ENCODE measurements at places on chromosomes 5 and 9.
A peak's percentile ranks its signal among the peaks of the same experiment; 100 is the strongest.

- DNase-seq: no peak
Measured at GRCh38 chr9:129665389-129665775, at the start of gene PRRX2. TSS of gene PRRX2 (plus strand) at chr9:129665647. CDS start at chr9:129665868, 221 bp downstream.

DNA sequence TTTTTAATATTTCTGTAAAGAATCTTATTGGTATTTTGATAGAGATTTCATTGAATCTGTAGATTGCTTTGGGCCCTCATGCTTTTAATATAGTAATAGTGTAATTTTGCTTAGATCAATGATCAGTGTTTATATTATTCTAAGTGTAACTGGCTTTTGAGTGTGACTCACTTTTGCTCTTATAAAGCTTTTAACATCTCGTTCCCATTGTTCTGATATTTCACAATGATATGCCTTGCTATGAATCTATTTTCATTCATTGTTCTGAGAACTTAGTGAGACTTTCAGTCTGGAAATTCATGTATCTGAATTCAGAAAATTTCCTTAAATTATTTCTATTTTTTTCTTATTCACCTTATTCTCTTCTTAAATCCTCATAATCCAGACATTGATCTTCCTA is 13.5 kb upstream of the MAMDC2 start:
- DNase-seq: no peak

GRCh38 chr9:124359426-124359825 is 55.8 kb downstream of the PSMB7 start:
- no peak for DNase-seq

GRCh38 chr5:128156521-128156920 is 73.0 kb downstream of the SLC12A2 start:
- DNase-seq: no peak

DNA sequence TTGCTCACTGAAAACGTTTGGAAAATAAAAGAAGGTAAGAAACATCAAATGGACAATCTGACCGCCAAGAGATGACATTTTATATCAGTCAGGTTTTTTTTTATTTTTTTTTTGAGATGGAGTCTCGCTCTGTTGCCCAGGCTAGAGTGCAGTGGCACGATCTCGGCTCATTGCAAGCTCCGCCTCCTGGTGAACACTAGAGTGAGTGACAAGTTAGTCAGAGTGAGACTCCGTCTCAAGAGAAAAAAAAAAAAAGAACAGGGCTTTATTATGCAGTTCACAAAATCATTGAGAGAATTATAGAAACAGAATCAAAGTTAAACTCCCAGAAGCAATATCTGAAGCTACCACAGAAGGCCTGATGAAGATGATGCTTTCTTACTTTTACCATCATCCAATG is 70.1 kb downstream of the DTWD2 start:
- no peak for DNase-seq

DNA sequence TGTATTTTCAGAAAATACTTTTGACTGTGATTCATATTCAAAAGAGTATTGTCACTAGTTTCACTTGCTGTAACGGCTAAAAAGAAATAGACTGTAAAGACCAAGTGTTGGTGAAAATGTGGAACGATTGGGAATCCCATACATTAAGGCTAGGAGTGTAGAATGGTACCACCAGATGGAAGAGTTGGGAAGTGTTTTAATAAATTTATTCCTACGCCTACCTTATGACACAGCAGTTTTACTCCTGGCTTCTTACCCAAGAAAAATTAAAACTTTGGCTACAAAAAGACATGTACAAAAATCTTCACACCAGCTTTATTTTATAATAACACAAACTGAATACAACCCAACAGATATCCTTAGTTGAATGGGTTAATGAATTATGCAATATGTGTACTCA is 256.2 kb downstream of the TAF11L14 start:
- DNase-seq: no peak

DNA sequence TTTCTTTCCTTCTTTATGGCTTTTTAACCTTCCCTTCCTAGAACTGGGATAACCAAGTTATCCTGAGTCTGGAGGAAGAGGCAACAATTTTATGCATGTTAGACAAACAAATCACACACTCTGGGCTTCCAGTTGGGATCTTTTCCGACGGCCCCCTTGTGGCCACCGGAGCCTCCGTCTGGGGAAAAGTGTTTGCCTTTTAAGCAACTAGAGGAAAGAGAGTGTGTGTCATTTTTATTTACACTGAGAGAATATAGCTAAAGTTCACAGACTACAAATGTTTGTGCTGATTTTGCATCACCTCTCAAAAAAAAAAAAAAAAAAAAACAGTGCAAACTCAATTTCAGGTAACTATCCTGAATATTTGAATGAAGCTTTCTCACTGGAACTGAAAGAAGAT is 126.2 kb downstream of the SEMA6A start:
- DNase-seq: no peak

DNA sequence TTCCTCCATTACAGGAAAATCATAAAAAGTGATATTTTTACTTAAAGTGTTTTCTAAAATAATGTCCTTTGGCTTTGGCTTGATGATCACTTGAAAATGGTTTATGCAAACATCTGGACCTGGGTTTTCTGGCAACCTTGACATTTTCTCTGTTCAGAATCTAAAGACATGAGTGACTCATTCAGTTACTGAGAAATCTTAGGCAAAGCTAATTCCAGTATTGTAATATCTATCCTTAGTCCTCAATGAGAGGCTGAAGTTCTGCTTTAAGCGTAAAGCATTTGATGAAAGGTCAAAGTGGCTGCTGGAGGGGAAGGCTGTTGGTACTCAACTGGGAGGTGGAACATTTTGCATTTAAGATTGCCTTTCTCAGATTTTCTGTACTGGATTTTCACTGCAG is 2.3 kb downstream of the MAN2A1 start:
- DNase-seq: peak; percentile 19

DNA sequence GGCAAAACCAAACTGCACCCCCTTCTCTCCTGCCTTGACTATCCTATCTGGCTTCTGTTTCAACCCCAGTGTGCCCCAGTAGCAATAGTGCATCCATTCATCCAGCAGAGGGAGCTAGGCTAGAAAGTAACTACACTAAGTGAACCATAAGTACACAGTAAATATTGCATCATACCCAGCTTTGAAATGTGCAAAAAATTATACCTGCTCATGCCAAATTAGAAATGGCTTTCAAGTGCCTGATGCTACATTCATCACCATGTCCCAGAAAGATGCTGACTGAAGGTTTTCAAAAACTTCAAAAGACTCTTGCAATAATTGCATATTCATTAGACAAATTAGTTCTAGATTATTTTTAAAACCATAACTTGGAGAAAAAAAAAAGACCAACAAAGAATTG is 153.5 kb downstream of the PRELID2 start:
- peak; percentile 70 for DNase-seq

- peak; percentile 54 for DNase-seq
Measured at GRCh38 chr5:62206150-62206829, 99.7 kb upstream of the KIF2A start.

- no peak for DNase-seq
Measured at GRCh38 chr5:11268891-11269290, 507.9 kb upstream of the DAP start.

DNA sequence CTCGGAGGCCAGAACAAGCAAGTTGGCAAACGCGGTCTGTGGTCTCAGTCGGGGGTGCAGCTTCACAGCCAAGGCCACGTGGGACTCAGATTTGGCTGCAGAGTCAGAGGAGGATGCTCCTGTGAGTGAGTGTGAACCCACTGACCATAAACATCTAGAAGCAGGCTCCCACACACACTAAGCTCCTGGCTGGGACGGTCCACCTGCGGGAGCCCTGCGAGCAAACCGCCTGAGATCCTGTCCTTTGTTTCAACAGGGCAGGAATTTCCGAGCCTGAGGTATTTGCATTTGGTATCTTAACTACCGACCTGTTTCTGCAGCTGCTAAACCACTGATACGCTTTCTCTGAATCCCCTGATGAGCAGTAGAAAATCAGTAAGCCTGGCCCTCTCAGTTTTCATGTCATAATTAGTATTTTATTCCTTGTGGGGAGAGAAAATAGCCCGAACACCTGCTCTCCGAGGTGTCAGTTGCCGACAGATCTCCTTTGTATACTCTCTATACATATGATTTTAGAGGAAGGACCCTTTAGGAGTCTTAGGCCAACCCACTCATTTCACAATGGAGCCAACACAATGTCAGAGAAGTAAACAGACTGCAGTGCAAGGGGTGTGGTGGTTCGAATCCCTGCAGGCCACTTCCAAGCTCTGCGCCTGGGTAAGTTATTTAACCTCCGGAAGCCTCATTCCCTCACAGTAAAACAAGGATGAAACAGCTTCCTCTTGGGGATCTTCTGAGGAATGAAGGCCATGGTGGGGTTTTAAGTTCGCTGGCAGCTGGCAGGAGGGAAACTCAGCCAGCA is 40.9 kb upstream of the PWWP2A start:
- no peak for DNase-seq

DNA sequence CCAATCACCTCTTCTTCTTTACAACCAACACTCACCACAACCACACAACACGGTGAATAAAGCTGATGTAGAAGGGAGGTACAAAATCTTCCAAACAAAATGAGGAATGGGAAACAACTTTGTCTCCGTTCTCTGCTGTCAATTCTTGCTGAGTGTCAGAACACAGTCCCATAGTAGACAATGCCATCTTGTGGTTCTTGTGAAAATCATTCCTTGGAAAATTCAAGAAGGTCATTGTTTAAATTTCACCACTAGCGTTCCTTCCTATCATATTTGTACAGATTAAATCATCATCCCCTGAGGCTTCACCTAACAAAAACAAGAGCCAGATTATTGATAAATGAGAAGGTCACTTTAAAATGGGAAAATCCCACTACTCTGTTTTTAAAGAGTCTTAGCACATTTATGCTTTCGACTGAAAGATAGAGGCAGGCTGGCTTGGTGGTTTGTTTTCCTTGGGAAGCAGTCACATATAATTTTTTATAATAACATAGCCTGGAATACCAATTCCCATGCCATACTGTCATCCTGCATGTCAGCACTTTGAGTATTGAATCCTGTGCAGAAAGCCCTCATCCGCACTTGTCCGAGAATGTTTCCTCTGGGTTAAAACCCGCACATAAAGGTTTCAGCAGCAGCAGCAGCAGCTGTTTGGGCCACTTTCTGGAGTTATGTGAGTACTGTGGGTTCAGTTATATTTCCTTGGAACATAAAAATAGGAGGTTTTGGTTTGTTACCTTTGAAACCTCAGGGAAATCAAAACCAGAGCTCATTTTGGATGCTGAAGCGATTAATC is 395.0 kb upstream of the SMARCA2 start:
- peak; percentile 48 for DNase-seq

DNA sequence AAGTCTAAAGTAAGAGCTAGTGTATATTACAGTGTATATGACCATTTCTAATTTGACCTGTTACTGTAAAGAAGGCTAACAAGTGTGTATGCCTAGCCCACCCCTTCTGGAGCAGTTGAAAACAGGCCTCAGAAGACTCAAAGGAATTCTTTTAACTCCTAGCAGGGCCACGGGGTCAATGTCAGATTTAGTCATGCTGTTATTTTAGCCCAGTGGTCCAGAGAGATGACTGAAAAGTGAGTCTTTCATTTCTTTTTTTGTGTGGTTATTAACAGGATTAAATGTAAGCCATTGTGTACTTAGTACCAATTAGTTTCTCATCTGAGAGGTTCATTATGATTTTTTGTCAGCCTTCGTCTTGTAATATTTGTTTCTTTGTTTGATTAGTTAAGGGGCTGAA is 24.4 kb downstream of the ZCCHC7 start:
- DNase-seq: peak; percentile 9

- no peak for DNase-seq
Measured at GRCh38 chr5:7671381-7671993, 179.4 kb downstream of the CFAP90 start.

DNA sequence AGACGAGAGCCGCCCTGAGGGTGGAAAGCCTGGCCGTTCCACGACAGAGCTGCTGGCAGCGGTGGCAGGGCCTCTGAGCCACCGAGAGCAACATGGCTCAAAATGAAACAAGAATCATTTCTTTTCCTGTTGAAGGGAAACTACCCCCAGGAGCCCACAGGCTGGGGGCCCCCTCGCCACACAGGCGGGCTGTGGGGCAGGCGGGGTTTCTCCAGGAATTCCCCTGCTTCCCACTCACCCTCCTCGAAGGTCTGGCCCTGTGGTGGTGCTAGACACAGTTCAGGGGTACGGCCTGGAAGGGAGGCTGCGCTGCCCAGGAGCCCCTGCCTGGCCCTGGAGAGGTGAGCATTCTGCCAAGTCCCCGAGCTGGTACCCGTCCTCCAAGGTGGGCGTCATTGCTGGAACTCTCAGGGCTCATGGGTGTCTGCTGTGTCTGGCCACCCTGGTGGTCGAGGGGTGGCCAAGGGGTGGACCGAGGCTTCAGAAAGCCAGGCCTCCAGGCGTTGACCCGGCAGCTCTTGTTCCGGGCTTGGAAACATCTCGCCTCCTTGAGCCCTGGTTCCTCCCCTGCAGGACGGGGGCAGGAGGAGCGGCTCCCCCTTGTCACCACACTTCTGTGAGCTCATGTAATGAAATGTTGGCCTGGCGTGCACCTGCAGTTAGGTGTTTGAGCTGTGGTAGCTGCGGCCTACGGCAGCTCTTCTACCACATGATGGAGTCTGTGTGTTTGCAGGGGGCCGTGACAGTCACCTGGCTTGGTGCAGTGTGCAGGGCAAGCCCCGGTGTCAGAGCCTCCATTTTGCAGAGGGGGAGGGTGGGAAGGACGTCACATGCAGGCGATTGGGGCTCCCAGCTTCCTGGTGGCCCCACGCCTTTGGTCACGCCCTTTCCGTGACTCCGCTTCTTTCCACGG is 65.3 kb downstream of the RXRA start:
- DNase-seq: no peak

- DNase-seq: no peak
Measured at GRCh38 chr5:163758283-163758711, 252.9 kb downstream of the MAT2B start.

GRCh38 chr9:130124085-130124860 is 47.9 kb upstream of the NCS1 start:
- DNase-seq: no peak

- no peak for DNase-seq
Measured at GRCh38 chr5:15597804-15598203, 97.8 kb downstream of the FBXL7 start.

DNA sequence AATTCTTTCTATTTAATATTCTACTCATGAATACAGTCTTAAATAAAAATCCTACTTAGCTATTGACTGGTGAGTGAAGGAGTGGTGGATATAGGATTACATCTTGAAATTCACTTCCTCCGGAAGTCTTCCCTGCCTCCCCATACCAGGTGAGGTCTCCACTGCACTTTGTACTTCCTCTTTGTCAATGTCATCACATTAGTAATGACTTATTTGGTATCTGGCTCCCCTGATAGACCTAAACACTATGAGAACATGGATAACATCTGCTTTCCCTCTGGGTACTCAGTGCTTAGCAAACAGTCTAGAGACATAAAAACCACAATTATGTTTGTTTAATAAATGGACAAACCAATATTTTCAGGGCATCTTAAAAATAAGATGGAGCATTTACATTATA is 532.1 kb downstream of the PDE4D start:
- peak; percentile 27 for DNase-seq

GRCh38 chr9:113513536-113513935 is 50.0 kb downstream of the RGS3 start:
- no peak for DNase-seq
